ENCODE measurements at places on chromosomes 5 and 9. TPM values are rescaled to one million over a fixed set of nuclear protein-coding genes. Genes with fewer than 3 reads are reported as not detected.

DMGDH gene
- total RNA-seq: 0.52 TPM

OLFML2A gene
- 6.4 TPM for total RNA-seq

RLN1 gene
- total RNA-seq: 1.2 TPM

DNA sequence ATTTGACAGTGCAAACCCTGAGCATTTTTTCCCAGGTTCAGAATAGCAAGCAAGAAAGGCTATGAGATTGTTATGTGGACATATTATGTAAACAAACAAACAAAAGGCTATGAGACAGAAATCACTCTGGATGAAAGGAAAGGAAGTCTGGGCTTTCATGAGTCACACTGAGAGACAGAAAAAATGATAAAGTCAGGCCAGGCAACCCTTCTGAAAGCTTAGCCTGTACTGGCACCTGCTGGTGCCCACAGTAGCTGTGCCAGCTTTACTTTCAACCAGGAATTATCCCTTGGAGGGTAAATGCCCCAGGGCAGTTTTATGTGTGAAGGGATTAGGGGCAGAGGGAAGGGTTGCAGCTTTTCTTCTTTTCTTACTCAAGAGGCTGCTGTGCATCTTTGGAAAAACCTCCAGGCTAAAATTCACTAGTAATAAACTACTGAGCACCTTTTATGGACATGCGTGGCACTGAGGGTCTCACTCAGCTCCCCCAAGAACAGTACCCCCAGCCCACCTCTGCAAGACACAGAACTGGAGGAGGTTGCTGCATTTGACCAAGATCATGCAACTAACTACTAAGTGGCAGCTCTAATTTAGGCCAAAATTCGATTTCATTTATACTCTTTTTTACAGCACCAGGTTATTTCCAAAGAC is 41.7 kb downstream of the ACTL7B start:
- DNase-seq: peak; percentile 38

DNA sequence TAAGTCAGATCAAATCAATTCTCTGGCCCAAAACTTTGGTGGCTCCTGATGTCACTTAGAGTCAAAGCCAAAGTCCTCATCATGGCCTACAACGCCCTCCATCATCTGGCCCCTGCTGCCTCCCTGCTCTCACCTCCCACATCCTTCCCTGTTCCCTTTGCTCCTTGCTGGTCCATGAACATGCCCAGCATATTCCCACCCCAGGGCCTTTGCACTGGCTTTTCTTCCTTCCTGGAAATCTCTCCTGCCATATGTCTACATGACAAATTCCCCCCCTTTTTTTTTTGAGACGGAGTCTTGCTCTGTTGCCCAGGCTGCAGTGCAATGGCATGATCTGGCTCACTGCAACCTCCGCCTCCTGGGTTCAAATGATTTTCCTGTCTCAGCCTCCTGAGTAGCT is 11.1 kb upstream of the PSD2 start:
- no peak for DNase-seq

DNA sequence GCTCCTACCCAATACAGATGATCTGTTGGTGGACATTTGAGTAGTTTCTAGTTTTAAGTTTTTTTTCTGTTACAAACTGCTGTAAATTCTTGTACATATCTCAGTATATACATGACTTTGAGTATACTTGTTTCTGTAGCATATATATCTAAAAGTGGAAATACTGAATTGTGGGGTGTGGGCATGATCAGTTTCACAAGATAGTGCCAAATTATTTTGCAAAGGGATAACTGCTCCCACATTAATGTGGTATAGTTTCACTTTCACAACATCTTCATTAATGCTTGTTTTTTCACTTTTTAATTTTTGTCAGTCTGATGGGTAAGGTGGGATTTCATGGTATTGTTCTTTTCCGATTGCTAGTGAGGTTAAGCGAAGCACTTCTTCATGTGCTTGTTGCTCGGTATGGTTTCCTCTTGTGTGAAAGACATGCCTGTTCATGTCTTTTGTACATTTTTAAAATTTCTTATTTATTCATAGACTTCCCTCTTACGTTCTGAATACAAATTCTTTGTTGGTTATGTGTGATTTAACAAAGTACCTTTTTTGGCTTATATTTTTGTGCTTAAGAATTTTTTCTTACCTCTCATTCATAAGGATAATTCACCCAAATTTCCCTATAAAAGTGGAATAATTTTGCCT is 103.5 kb downstream of the CDC42SE2 start:
- DNase-seq: no peak

DNA sequence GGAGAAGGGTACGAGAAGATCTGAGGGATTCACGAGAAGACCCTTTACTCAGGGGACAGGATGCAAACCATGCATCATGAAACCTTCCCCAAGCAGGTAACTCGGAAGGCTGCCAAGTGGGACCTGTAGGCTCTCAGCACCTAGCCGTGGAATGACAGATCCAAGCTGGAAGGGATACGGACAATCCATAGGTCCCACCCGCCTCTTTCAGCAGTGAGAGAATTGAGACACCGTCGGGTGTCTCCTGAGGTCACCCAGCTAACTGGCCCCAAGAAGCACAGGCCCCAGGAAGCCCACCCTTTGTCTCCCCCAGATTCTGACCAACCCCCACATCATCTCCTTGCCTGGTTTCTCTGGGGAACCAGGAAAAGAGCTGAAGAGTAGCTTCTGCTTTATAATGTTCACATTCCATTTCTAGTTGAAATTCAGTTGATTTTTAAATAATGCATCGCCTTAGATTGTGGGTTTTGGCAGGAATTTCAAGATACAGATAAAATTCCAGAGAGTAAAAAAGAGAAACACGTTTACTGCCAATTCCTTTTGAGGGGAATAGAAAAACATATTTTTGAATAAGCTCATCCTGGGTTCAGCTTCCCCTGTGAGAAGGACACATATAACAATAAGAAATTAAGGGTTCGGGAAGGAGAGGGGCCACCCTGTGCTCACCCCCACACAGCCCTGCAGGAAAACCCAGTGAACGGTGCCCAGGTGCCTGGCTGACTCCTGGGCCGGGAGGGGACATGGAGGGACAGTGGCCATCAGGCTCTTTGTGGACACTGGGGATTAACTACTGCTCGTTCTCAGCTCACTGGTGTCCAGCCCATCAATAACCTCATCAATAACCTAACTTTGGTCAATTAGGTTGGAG is 51.1 kb downstream of the NSUN2 start:
- DNase-seq: no peak
